Activated CD4-positive, alpha-beta T cell treated with anti-CD3 and anti-CD28 coated beads, Interleukin-2, amount 10 ng/mL, durations not matched to agents 7 days and 5 days (primary cell): ENCODE measurements at places on chromosomes 1 and 21.

DNA sequence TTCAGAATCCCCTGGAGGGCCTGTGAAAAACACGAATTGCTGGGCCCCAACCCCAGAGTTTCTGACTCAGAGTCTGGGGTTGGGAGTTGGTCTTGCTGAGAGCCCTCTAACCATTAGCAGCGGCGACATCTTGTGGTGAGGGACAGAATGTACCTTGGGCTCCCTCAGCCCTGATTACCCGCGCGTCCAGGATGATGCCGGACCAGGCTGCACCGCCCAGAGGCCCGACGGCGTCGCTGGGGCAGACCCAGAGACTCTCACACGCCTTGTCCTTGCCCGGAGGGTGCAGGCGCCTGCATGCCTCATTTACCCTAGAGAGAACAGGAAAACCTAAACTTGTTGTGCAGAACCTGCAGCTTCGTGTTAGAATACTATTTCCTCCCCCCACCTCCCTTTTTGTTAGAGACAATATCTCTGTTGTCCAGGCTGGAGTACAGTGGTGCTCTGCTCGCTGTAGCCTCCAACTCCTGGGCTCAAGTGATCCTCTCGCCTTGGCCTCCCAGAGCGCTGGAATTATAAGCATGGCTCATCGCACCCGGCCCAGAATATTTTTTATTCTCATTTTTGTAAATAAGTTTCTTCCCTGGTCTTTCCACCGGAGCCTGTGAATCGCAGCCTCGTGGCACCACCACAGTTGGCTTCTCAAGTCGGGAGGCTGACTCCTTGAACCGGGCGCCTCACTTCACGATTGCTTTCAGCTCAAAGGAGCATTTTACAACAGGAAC is 22.2 kb upstream of the RD3 start:
- peak; percentile 80 for DNase-seq

GRCh38 chr1:31541194-31541593 is 35.1 kb upstream of the TINAGL1 start:
- no peak for DNase-seq

DNA sequence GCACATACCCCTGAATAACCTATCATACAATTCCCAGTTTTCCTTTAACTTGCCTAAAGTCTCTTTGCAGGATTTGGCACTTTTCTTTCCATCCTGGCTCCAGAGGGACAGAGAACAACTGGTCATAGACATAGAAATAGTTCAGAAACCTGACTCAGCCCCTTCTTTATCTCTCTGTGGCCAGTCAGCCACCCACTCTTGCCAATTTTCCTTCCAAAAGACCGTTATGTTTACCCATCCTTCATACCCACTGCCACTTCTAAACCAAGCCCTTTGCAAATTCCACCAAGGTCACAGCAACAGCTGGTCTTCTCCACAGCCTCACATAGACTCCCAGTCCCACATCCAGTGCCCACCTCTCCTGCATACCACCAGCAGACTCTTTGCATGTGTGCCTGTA is 127.2 kb upstream of the FGGY start:
- no peak for DNase-seq

- peak; percentile 83 for DNase-seq
These were observed at the start of gene RPS6KC1 for GRCh38 chr1:213051127-213051880. TSS of gene RPS6KC1 (plus strand) at chr1:213051241. CDS start at chr1:213051405, 164 bp downstream.

- no peak for DNase-seq
These were observed 869.1 kb upstream of the B3GALT2 start for GRCh38 chr1:194055536-194055935.

DNA sequence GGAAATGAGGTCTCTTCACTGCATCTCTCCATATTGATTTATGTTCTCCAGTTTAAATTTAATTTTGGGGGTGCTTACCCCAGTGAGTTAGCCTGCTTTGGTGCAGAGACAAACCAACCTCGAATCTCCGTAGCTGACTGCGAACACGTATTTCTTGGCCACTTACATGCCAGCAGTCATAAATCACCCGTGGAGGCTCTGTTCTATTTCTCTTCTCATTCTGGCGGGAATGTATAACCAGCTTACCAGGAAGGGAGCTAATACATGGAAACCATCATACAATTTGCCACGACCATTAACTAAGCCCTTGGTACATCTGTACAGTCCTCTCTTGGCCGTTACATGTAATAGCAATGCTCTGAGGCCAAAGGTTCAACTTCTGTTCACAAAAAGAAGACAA is 148.0 kb downstream of the PLA2G4A start:
- no peak for DNase-seq
